ENCODE measurements at places on chromosomes 5 and 9. TPM values are rescaled to one million over a fixed set of nuclear protein-coding genes. Genes with fewer than 3 reads are reported as not detected.

The TTC23L gene
- total RNA-seq, result 0.36 TPM

The PCDHGA11 gene
- total RNA-seq, result 17.8 TPM

The PIK3R1 gene
- total RNA-seq, result 281 TPM

The PCDHB7 gene
- 0.63 TPM for total RNA-seq

The RELL2 gene
- 6.6 TPM for total RNA-seq

The IFNA8 gene
- total RNA-seq, result not detected

The SLC46A2 gene
- total RNA-seq, result not detected

The SLC6A3 gene
- not detected for total RNA-seq

The HAVCR1 gene
- total RNA-seq, result not detected

The CARTPT gene
- not detected for total RNA-seq

The FAM193B gene
- total RNA-seq, result 13.7 TPM

The ADAMTS13 gene
- 2.1 TPM for total RNA-seq

Measured in fibroblast of the aortic adventitia (primary cell).